ENCODE measurements at places on chromosomes 1 and 21.
A peak's percentile ranks its signal among the peaks of the same experiment; 100 is the strongest.

DNA sequence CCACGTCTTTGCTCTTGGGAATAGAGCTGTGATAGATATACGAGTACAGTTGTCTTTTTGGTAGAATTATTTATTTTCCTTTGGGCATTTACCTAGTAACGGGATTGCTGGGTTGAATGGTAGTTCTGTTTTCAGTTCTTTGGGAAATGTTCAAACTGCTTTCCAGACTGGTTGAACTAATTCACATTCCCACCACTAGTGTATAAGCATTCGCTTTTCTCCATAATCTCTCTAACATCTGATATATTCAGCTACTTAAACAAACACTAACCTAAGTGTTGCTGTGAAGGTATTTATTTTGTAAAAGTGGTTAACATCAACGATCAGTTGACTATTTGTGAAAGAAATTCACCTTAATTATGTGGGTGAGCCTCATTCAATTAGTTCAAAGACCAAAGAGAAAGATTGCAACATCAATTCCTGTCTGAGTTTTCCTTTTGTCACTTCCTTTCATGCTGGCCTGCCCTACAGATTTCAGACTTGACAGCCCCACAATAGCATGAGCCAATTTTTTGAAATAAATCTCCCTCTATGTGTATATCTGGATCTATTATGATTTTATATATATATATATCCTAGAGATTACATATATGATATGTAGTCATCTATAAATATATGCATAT lies 26.7 kb upstream of the DUSP10 start:
- DNase-seq: no peak

GRCh38 chr1:118960567-118961136 lies 27.5 kb downstream of the TBX15 start:
- DNase-seq: no peak

GRCh38 chr1:1237874-1238701 lies 6.1 kb downstream of the B3GALT6 start:
- DNase-seq: no peak

DNA sequence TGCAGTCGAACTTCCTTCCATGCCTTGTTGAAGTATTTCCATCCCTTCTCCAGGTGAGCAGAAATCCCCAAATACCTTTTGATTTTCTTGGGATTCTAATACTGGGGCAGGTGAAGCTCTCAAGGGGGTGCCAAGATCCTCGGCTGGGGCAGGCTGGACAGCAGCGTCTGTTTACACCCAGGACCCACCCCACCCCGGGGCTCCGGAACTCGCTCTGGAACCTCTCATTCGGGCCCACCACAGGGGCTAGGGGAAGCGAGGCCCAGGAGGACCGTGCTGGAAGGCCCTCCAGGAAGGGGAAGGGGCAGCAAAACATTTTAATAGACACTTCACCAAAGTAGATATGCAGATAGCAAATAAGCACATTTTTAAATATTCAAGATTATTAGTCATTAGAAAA lies 161.9 kb upstream of the GORAB start:
- DNase-seq: no peak

GRCh38 chr1:202664083-202664482 lies 46.2 kb downstream of the SYT2 start:
- DNase-seq: no peak

GRCh38 chr1:234770924-234771540 lies 161.1 kb upstream of the IRF2BP2 start:
- DNase-seq: no peak

DNA sequence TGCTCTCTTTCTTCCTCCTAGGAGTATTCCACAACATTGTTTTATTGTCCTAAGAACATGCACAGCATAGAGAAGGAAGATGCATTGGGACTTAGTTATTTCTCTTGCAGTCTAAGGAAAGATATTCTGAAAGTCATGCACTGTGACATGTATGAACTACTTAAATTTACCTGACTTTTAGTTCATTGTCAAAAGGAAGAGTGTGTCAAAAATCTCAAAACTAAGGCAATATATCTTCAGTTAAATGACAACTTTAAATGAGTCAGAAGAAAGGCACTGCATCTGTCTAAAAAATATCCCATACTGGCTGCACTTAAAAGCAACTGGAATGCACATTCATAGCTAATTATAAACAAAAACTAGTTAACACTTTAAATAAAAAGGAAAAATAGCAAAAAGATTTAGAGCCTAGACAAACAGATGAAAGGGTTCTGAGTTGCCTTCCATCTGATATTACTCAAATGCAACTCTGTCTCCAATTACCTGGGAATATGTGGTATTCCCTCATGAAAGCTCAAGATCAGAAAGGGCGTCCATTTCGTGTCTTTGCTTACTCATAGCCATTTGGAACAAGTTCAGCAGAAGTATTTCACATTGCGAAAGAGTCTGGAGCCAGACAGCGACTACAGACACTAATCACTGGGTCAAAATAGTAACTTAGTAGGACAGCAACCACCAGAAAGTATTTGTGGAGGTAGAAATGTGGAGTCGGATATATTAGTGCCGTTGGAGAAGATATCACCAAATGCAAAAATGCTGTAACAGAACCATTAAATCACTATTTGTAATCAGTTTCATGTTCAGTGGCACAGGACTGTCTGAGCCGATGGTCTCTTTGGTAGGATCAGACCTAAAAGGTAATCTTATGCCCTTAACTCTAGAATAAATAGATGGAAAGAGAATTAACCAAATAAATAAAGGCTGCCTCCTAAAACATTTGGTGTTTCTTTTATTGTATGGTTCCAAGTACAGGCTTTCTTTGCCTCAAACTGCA lies 225.7 kb downstream of the GREM2 start:
- no peak for DNase-seq

DNA sequence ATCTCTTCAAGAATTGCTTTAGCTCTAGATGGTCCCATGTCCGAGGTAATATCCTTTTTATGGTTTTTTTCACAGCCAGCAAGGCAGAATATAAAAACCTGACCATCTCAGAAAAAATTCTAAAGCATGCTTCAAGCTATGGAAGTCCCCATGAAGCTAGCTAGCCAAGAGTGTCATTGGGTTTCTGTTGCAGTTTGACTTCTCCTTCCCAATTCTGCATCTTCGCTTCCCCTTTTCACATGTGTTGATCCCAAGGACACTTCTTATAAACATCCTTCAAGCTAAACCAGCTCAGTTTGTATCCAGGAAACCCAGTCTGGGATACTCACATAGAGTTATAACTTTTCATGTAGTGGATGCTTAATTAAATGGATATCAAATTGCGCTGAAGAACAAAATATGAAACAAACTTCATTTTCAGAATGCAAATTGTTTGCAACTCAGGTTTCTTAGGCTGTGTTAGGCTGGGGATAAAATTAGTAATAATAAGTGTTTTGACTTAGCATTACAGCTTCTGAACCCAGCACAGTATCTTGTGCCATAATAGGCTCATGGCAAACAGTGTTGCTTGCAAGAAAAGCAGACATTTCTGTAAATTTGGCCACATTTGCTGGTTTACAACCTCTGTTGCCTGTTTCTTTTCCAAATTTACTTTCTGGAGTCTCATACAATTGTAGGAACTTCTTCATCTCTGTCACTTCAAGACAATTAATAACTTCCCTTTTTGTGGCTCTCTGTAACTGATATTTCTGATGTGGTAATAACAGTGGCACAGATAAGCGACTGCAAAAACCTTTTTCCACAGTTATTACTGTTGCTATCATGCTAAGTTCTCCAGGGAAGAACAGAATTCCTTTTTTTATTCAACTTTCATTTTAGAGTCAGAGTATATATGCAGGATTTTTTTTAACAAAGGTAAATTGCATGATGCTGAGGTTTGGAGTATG lies 53.2 kb downstream of the NCAM2 start:
- no peak for DNase-seq

DNA sequence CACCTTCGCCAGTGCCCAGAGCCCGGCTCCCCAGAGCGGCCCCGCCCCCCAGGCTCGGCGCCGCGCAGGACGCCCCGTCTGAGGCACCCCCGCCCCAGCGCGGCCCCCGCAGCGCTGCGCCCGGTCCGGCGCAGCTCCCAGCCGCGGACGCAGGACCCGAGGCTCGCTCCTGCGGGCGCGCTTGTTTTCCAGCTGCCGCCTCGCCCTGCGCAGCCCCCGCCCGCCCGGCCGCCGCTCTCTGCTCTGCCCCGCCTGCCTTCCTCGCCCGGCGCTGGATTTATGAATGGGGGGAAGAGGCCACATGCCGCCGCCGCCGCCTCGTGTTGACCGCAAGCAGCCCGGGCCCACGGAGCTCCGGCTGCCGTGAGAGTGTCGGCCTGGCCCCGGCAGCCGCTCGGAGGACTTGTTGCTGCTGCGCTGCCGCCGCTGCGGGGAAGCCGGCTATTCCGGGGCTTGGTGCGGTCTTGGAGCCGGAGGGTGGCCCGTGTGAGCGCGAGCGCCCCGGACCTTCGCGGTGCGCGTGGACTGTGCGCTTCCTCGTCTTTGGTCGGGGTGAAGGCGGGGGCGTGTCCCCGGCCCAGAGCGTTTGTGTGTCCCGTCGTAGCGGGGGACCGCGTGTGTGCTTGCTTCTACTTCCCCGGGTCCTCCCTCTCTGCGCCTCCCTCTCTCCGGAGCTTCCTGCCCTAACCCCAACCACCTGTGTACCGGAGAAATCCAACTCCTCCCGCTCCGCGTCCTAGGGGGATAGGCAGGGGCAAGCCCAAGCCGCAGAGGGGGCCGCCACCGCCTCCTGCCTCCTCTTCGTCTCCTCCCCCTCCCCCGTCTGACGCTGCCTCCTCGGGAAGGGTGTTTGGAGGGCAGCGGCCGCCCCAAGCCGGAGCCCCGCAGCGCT lies 736 bp downstream of the KCNC4 start:
- peak; percentile 62 for DNase-seq

DNA sequence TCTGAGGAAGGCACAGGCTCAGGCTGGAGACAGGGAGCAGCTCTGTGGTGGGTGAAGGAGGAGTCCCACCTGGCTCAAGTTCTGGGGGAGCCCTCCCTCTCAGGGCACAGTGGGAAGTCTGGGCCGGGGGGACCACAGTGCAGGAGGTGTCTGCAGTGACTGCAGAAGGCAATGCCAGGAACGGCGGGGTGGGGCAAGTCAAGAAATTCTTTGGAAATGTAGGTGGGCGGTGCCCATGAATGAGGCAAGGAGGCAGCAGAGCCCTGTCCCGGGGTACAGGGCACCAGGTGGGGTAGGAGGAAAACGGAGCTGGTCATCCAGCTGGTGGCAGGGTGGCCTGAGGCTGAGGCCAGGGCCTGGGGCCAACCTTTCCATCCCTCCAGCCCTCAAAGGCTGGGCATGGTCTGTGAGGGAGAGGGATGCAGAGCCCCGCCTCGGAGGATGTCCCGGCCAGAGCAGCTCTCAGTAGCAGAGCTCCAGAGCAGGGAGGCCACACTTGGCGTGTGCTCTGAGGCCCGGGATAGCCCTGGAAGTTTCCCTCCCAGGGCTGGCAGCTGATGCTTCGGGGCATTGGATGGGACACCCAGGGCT lies 4.7 kb downstream of the TFF3 start:
- no peak for DNase-seq

DNA sequence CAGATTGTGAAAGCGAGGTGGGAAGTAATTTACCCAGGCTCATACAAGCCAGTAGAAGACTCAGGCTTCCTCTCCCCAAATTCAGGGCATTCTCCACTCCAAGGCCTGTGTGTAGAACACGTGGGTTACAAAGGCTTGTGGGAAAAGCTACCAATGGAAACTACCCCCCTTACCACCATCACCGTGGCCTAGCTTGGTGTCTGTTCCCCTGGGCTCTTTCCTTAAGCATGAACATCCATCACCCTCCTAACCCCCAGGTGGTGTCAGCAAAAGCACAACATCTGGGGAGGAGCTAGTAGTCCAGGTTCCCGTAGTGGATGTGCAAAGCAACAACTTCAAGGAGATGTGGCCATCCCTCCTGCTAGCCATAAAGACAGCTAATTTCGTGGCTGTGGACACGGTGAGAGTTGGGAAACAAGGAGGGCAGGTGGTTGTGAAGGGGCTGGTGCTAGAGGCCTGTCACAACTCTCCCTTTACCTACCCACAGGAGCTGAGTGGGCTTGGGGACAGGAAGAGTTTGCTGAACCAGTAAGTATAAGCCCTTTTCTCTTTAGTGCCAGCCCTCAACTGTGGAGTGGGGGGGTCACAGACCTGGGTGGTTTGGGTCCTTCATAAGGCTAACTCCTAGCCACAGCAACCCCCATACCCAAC lies 701 bp upstream of the MUTYH start:
- DNase-seq: no peak

GRCh38 chr1:226104671-226105121 lies 42.2 kb downstream of the H3-3A start:
- no peak for DNase-seq

GRCh38 chr1:246365708-246366107 lies 141.4 kb downstream of the SMYD3 start:
- no peak for DNase-seq

DNA sequence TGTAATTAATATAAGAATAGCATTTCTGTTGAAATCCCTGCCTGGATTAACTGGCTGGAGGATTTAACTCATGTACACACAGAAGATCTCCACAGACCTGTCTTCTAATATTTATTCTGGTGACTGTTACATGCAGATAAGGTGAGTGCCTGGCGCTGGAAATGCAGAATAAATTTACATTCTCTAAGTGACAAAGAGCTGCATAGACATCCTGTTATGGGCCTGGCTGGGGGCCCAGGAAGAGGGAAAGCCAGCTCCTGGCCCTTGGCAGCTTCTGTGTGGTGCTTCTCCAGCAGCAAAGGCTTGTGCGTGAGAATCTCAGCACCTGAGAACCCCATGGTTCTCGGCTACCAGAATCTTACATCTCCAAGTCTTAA lies 446.6 kb downstream of the PTPRU start:
- DNase-seq: no peak

DNA sequence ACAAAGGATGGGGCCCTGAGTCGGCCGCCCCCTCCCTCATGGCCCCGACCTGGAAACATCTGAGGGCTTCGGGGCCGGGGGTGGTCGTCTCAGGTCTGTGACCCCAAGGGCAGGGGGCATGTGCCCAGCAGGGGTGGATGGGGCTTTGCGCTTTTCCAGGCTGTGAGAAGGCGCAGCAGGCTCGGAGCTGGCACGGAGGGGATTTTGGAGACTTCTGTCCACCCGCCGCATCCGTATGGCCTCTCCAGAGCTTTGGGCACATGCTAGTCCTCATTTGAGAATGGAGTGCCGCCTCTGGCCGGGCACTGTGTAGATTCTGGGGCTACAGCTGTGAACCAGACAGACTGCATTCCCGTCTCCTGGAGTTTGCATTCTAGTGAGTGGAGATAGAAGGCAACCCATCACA lies 66.1 kb upstream of the WNT4 start:
- no peak for DNase-seq

- DNase-seq: no peak
Observed at GRCh38 chr1:91784191-91784590, 101.8 kb downstream of the TGFBR3 start.

GRCh38 chr1:45979074-45979777 lies 153.2 kb downstream of the PIK3R3 start:
- no peak for DNase-seq

- DNase-seq: no peak
Observed at GRCh38 chr1:198929111-198929604, 290.3 kb downstream of the PTPRC start.

- no peak for DNase-seq
Observed at GRCh38 chr1:74812180-74812541, 79.2 kb downstream of the TYW3 start.

- DNase-seq: no peak
Observed at GRCh38 chr1:94095112-94095637, 25.8 kb downstream of the ABCA4 start.

- DNase-seq: no peak
Observed at GRCh38 chr1:174413632-174414031, 34.1 kb upstream of the GPR52 start.
